Vagina (tissue), 2 donors: ENCODE measurements at places on chromosomes 13 and 19.

- no peak for DNase-seq
These were observed 96.8 kb downstream of the SUCLA2 start for GRCh38 chr13:47904241-47904640.

GRCh38 chr19:17931532-17932191 lies 1.2 kb upstream of the CCDC124 start:
- DNase-seq = no peak

- DNase-seq = peak; percentile 34
These were observed 26.0 kb downstream of the SHISA2 start for GRCh38 chr13:26025771-26026170.

GRCh38 chr19:43408043-43408442 lies 6.6 kb upstream of the TEX101 start:
- DNase-seq = no peak

DNA sequence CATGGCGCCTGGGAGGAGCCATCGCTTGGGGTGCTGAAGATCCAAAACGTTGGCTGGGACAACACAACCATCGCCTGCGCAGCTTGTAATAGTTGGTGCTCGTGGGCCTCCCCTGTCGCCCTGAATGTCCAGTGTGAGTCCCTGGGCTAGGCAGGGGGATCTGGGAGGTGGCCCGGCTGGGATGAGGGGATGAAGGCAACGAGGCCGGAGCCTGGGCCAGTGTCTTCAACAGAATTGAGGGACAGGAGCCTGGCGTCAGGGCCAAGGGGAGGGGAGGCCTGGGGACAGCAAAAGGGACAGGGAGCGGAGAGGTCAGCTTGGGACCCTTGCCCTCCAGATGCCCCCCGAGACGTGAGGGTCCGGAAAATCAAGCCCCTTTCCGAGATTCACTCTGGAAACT lies 6.7 kb upstream of the FFAR1 start:
- DNase-seq = no peak

DNA sequence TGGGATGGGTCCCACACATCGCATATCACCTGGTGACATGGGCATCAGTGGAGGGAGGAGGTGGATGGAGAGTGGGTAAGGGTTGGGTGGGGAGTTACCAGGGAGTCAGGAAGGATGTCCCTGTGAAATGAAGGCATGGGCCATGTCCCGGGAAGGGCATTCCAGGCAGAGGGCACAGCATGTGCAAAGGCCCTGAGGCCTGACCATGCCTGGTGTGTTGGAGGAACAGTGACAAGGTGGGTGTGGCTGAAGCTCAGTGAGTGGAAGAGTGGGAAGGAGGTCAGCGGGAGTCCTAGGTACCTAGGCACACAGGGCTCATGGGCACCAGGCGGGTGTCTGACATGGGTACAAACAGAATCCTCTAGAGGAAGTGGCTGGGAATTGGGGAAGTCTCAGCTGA lies 11.0 kb upstream of the COLGALT1 start:
- no peak for DNase-seq

- DNase-seq = no peak
These were observed 17.2 kb downstream of the CRTC1 start for GRCh38 chr19:18700501-18701249.

DNA sequence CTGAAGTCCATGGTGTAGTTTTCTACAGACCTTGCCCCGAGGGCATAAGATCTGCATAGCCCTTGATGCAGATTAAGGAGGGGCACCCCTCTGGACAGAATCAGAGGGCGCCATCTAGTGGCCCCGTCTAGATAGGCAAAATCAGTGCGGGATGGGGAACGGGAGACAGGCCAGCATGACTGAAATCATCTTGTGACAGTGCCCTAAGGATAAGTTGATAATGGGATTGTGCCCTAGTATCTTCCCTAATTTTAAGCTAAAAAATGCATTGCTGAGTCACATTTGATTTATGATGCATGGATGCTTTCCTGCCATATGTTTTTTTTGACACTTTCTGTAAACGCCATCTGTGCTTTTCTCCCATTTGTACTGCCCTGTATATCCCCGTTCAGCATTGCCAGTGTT lies 19.0 kb upstream of the GPI start:
- no peak for DNase-seq

DNA sequence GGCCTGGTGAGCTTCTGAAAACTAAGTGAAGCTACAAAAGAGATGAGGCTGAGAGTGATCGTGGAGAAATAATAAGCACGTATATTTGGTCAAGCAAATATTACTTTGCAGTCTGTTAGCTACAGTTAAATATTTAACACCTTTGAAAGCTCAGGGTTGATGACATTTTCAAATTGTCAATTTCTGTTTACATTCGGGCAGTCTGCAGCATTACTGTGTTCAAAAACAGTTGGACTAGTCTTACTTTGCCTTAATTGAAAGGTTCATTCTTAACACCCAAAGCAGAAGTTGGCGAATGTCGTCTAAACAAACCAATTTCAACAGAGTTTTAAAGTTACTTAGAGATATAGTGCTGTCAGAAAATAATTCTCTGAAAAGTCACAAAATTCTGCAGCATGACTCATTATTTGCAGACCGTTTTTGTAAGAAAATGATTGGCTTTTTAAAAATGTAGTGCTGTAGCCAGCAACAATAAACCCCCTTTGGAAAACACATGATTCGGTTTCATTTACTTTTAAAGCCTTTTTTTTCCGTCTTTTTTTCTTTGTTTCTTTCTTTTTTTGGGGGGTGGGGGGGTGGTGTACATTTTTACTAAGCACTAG lies 549.0 kb downstream of the GPC6 start:
- no peak for DNase-seq

DNA sequence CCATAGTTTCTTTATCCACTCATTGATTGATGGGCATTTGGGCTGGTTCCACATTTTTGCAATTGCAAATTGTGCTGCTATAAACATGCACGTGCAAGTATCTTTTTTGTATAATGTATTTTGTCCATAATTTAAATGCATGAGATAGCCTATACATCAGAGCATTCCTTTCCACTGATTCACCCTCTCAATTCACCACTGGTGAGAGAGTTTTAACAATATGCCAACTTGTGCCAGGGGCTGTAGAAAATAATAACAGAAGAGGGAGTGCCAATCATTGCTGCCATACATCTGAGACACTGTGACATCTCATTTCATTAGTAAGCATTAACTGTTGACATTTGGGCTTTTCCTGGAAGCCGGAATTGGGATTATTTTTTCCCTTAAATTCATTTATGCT lies 125.1 kb downstream of the RAP2A start:
- no peak for DNase-seq

GRCh38 chr19:10517361-10517759 lies at the start of gene S1PR5:
TSS of gene S1PR5 (minus strand) at chr19:10517447. CDS start at chr19:10515011, 2,436 bp downstream.
- DNase-seq = no peak

- no peak for DNase-seq
These were observed 7.1 kb downstream of the KLF16 start for GRCh38 chr19:1856345-1856697.

- DNase-seq = no peak
These were observed 276.3 kb upstream of the PRR20A start for GRCh38 chr13:56864451-56864850.

DNA sequence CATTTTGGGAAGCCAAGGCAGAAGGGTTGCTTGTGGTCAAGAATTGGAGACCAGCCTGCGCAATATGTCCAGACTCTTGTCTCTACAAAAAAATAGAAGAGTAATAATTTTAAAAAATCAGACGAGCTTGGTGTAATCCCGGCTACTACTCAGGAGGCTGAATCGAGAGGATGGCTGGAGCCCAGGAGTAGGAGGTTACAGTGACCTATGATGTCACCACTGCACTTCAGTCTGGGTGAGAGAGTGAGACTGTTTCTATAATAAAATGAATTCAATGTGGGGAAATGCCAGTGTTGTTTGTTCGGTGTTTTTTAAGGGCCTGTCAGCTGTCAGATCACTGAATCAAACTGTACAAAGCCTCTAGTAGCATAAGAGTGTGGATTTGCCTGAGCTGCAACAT lies 1.2 kb upstream of the FBXL3 start:
- DNase-seq = no peak

GRCh38 chr13:31394506-31394905 lies 194.7 kb downstream of the B3GLCT start:
- DNase-seq = no peak

GRCh38 chr19:14369399-14370168 lies 11.7 kb upstream of the ADGRE5 start:
- no peak for DNase-seq

- no peak for DNase-seq
These were observed 113.5 kb downstream of the FOXO1 start for GRCh38 chr13:40552895-40553294.
